ENCODE measurements at places on chromosomes 2 and 18. TPM values are rescaled to one million over a fixed set of nuclear protein-coding genes. Genes with fewer than 3 reads are reported as not detected.

Gene MAL
- total RNA-seq = 1.0 TPM

Gene SERPINB7
- not detected for total RNA-seq

Gene EDAR
- total RNA-seq = not detected

Gene STRN
- total RNA-seq = 23.1 TPM

Gene ASTL
- total RNA-seq = not detected

Gene POTEJ
- total RNA-seq = not detected

Gene XDH
- not detected for total RNA-seq

Gene IL18R1
- 7.4 TPM for total RNA-seq

Gene RBM44
- 0.60 TPM for total RNA-seq

Gene TMEM198
- 3.0 TPM for total RNA-seq

Gene PAX3
- 0.48 TPM for total RNA-seq

Gene GPR45
- total RNA-seq = not detected

Gene CDH7
- total RNA-seq = not detected
